ENCODE measurements at places on chromosomes 2 and 18.

GRCh38 chr2:33029459-33029858, 82.7 kb downstream of the LTBP1 start:
- DNase-seq: no peak

DNA sequence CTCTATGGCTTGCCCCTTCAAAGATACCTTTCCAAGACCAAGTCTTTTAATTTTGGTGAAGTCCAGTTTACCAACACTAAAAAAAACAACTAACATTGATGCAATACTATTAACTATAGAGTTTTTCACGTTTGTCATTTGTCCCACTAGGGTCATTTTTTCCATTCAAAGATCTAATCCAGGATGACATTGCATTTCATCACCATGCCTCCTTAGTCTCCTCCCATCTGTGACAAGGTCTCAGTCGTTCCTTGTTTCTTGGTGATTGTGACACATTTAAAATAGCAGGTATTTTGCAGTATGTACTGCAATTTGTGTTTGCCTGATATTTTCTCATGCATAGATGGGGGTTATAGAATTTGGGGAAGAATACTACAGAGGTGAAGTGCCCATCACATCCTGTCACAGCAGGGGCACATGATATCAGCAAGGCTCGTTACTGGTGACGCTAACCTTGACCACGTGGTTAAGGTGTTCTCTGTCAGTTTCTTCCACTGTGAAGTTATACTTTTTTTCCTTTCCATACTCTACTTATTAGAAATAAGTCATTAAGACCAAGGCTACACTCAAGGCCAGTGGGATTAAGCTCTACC, 799.2 kb upstream of the RAB6C start:
- DNase-seq: no peak

GRCh38 chr2:27954771-27955383, 64.3 kb downstream of the BABAM2 start:
- no peak for DNase-seq

DNA sequence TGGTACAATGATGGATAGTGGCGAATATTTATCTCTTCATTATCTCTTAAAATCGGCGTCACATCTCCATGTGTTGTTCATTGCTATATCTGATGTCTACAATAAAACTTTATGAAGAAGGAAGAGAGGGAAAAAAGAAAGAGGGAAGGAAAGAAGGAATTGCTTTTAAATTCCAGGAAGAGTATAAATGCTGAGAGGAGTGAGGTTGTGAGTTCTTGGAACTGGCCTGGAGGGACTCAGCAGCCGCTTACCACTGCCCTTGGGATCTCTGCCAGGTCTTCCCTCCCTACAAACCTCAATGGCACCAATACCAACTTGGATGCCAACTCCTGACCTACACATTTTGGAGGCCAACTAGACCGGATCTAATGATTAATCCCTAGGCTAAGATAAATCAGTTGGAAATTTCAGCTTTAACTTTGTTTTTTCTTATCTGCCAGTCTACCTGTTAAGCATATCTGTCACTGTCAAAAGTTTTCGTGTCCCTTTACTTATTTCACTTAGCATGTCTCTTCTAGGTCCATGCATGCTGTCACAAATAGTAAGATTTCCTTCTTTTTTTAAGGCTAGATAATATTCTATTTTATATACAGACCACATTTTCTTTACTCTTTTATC, 9.8 kb downstream of the SCN9A start:
- DNase-seq: no peak

DNA sequence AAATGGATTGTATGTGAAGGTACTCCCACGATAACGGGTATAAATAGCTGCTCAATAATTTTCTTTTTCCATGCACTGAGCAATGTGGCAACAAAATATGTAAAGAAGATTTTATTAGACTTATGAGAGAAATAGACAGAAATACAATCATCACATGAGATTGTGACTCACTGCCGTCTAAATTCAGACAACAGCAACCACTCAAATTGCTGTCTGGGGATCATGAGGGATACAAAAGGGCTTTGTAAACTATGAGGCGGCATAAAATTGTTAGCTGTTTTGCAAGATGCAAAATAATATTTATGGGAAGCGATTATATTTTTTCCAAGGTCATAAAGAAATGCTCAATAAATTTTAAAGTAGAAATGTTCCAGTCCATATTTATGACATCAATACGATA, 259.1 kb upstream of the AGAP1 start:
- no peak for DNase-seq

DNA sequence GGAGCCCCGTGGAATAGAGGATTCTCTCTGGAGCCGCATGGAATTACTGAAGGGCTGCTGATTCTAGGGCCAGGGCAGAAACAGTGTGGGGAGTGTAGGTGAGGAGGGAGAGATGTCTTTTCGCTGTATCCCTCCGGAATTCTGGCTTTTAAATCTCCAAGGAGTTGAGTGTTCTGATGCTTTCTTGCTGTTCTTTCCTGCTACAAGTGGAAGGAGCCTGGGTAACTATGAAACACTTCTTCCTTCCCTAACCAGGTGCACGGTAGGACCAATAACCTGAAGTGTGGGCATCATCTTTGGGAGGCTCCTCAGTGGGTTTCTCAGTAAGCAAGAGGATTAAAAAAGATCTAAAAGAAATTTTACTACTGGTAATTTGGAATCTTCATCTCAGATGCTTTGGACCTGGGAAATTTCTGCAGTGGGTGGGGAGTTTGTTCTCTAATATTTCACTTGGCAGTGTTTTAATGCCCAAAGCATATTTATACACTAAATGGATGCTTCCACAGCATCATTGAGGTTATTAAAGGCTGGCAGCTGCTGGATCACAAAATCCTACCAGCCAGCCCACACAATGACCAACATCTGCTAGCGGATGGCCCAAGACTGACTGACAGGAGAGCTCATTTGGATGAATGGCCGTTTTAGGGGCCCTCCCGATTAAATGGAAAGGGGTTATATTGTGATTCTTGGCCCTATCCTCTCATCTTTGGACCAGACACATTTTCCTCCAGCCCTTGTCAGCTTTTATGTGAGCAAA, 2.1 kb downstream of the EML6 start:
- DNase-seq: no peak

- peak; percentile 80 for DNase-seq
These were observed 141.9 kb upstream of the CTAGE1 start for GRCh38 chr18:22559414-22560274.

- DNase-seq: no peak
These were observed 114.3 kb upstream of the PNPT1 start for GRCh38 chr2:55807900-55808299.

- no peak for DNase-seq
These were observed 459.7 kb downstream of the LRATD1 start for GRCh38 chr2:15092181-15092580.

- no peak for DNase-seq
These were observed 6.8 kb downstream of the COPS9 start for GRCh38 chr2:240129311-240129710.

GRCh38 chr2:7004636-7005035, 87.4 kb downstream of the RNF144A start:
- DNase-seq: no peak

- no peak for DNase-seq
These were observed 97.9 kb upstream of the ATL2 start for GRCh38 chr2:38474715-38475566.
